Pancreas (tissue), 10 donors: ENCODE measurements at places on chromosomes 5 and 9.

DNA sequence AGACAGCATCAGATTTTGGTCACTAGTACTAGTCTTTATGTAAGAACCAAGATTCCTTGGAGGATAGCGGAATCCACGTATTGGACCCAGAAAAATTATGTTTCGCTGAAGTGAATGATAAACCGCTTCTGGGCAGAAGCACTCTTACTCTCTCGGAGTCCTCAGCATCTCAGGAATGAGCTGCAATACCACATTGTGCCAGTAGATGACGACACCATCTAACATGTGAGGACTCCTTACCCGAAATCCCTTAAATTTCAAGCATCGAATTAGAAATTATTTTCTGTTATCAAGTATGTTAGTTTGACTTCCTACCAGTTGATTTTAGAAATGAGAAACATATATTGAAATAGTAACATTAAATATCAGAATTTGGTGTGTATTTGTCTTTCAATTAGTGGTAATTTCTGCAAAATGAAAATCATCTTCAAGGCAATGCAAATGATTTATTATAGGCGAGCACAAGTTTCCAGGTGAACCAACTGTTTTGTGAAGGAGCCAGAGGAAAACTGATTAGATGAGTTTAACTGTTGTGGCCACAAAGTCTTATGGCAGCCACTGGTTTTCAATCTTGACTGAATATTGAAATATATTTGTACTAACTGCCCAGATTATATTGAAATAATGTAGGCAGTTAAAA is 66.0 kb upstream of the CAMK4 start:
- DNase-seq, result no peak

DNA sequence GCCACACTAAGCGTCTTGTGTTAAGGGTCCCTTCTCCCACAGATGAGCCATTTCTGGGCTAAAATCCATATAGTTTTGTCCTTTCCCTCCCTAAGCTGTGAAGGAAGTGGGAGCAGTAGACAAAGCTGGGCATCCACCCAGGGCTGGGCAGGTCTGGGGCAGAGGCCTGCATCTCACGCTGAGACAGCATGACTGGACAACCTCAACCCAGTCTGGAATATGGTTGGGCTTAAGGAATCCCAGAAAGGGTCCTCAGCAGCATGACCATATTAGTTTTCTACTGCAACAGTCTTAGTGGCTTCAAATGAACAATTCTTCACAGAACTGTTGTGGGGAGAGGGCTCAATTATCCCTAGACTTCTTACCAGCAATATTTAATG is 173.8 kb downstream of the AUH start:
- DNase-seq, result no peak

- peak; percentile 94 for DNase-seq
These were observed 34.6 kb upstream of the NEK6 start for GRCh38 chr9:124222918-124223720.

- no peak for DNase-seq
These were observed 74.5 kb downstream of the MAPKAP1 start for GRCh38 chr9:125632321-125633115.

- no peak for DNase-seq
These were observed 503 bp upstream of the GDNF start for GRCh38 chr5:37840053-37841034.

DNA sequence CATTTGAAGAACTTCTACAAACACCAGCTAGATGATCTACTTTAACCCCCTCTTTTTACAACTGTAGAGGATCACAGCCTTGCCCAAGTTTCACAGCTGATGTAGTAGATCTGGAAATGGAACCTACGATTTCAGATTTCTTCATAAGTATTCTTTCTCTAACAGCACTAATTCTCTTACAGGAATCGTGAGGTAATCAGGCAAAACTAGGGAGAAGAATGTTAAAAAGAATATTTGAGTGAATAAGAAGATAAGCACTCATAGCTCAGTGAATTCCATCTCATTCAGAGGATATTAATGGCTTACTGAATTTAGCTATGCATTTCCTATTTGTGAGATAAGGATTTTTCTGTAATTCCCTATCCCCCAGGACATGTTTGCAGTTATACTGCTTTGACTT is 42.1 kb downstream of the NADK2 start:
- no peak for DNase-seq

- DNase-seq, result no peak
These were observed 529.1 kb upstream of the CLINT1 start for GRCh38 chr5:158388021-158388420.

GRCh38 chr5:142926549-142926948 is 156.4 kb downstream of the ARHGAP26 start:
- DNase-seq, result no peak

DNA sequence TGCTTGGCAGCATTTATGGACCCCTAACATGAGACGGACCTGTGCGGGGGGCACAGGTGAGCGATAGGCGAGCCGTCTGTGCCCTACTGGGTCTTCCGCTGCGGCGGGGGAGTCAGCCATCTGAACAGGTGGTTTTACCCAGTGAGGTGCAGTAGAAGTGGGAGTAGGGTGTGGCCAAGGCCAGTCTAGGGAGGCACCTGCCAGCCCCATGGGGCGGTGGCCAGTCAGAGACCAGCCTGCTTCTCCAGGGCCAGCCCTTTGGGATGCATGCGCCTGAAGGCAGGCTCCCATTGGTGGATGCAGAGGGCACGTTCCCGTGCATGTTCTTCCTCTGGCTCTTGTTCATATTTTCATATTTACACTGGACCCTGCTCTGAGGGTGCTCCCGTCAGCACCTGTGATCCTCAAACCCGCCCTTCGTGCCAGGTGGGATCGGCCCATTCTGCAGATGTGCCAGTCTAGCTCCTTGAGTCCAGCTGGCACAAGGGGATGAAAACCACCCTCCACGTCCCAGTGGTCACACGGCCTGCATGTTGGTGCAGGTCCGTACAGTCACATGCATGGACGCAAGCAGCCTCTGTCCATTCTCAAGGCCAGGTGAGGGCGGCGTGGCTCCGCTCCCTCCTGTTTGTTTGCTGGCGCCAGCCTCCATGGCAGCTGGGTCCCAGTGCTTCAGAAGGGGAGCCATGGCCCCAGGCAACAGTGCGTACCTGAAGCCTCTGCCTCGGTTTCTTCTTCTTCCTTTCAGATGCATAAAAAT is 9.0 kb downstream of the COL5A1 start:
- no peak for DNase-seq

DNA sequence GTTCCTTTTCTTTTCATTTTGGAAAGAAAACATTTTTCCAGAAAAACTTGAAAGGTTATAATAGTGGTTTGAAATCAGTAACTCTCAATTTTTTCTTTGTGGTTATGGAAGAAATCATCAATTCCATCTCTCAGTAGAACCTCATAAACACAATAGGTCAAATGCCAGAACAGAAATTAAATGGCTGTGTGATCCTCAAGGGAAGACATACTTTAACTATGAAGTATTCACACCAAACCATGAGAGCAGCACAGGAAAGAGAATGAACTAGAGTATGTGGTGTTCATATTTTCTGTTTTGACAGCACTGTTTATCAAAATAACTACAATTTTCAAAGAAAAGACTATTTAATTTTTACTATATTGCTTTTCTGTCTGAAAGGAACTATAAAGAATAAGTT is 29.7 kb upstream of the EFNA5 start:
- no peak for DNase-seq

GRCh38 chr9:127809540-127810377 is 7.1 kb downstream of the FPGS start:
- DNase-seq, result no peak

- DNase-seq, result no peak
These were observed 743.3 kb upstream of the PTPRD start for GRCh38 chr9:11356067-11356466.

DNA sequence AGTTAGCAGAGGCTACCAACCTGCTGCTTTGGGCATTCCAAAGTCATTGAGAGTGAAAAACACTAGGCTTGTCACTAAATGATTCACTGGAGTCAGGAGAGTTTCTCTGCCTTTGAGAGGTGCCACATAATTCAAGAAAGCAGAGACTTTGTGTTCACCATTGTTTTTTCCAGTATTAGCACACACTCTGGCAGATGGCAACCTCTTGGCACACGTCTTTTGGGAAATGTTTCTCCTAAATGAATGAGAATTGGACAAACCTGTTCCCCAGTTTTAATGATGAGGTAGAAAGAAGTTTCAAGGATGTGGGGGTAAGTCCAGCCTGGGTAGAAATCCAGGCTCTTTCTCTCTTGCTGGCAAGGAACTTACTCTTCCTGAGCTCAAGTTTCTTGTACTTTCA is 259.1 kb downstream of the GABRB2 start:
- no peak for DNase-seq

DNA sequence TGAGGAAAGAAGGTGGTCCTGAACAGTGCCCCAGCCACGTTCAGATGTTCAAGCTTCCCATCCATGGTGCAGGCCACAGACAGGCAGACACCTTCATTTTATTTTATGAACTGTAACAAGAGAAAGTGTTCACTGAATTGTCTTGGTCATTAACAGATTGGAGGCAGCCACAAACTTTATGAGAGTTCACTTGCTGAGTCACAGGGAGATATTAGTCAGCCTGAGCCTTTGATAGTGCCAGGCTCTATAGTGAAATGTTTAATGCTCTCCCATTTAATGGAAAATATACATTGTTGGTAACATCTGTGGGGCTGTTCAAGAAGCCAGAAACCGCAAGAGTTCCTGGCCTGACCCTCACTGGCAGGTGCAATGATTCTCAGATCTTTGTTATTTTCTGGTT is 237.0 kb downstream of the TENT4A start:
- no peak for DNase-seq

DNA sequence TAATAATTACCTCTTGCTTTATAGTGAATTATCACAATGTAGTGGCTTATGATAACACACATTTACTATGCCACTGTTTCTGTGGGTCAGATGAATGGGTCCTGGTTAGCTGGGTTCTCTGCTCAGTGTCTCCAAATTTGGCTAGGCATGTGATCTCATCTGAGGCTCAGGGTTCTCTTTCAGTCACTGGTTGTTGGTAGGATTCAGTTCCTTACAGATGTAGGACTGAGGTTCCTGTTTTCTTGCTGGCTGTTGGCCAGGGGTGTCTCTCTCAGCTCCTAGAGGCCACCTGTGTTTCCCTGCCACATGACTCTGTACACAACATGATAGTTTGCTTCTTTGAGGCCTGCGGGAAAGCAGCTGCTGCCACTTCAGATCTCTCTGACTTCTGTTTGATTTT is 7.1 kb downstream of the NFX1 start:
- DNase-seq, result no peak

GRCh38 chr9:106677830-106678229 is 185.1 kb upstream of the ZNF462 start:
- no peak for DNase-seq

GRCh38 chr9:70420441-70421271 is 6.2 kb upstream of the KLF9 start:
- peak; percentile 98 for DNase-seq

DNA sequence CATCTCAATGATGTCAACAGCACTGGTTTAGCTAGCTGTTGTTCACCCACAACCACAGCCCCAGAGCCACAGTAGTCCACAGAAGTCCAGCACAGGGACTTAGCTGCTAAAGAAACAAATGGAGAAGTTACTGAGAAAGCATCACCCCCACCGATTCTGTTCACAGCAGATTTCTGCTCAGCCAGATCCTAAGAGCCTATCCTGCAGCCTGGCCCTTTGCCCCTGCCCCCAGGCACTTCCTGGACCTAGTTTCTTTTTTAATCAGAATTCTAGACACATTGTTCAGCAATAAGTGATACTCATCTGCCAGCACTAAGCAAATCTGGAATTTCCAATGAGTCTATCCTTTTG is 7.4 kb downstream of the B4GALT1 start:
- DNase-seq, result no peak

GRCh38 chr9:123511326-123512277 is 155.6 kb downstream of the CRB2 start:
- DNase-seq, result no peak

DNA sequence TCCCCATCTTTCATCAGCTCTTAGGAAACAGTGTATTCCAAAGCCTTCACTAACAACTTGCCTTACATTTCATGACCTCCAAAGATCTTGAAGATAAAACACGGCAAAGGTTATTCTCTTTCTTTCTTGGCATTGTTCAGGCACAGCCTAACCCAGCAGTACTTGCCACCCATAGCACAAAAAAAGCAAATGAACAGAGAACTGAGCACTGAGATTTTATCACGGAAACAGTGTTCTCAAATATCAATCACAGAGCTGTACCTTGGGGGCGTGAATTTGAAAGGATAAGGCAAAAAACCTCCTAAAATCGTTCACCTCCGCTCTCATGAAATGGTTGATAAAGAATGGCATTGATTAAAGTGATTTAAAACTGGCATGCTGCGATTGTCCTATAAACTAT is 16.9 kb upstream of the KCNV2 start:
- DNase-seq, result no peak

DNA sequence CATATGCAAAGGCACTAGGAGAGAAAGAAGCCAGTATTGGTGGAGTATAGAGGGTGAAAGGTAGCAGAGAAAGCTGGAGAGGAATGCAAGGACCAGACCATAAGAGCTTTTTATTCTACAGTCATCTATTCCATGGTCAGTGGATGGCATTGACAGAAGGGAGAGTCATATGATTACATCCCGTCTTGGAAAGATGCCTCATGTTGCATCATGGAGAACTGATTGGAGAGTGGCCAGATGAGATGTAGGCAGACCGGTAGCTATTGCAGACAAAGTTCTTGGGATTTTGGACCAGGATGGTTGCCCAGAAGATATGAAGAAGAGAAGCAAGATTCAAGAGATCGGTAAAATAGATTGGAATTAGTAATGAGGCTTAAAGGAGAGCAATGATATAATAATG is 260.7 kb downstream of the CHSY3 start:
- no peak for DNase-seq

DNA sequence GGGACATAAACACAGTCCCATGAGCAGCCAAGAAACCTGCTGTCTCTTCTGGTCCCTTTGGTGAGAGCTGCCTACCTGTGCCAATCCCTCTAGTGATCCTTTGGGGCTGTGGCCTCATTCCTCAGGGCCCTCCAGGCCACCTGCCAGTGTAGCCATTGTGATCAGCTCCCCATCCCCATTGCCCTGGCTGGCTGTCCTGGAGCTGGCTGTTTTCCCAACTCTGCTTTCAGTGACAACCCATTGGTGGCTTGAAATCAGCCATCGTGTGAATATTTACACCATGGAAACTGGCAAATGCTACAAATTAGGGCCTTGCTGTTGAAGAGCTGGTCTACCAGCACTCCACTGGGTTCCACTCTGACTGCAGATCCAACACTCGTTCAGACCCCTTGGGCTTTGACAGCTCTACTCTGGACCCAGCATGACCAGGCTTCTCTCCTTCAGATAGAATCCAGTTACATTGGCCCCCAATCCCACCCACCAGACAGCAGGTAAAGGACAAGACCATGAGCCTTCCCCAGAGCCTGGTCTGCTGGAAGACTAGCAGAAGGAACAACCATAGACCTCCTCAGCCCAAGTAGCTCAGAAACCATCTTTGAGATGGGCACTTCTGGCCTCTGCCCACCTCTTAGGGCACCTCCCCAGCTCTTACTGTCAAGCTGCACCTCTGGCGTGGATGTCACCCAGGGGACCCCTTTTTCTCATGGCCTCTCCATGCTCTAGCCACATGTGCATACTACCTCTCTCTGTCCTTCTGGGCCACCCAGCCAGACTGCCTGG is 69.2 kb upstream of the NEK6 start:
- no peak for DNase-seq

- no peak for DNase-seq
These were observed 506.6 kb downstream of the BNC2 start for GRCh38 chr9:16363916-16364315.
